ENCODE measurements at places on chromosomes 2 and 18.

DNA sequence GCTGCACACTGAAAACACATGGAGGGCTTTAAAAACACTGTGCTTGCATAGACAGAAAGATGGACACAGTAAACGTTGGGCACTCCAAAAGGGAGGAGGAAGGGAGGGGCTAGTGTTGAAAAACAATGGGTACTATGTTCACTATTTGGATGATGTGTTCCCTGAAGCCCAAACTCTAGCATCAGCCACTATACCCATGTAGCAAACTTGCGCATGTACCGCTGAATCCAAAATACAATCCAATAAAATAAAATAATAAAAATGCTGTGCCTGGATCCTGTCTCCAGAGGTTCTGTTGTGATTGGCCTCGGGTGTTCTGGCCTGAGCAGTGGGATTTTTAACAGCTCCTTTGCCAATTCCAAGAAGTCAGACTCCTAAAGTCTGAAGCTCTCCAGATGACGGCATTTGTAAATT lies 166.0 kb downstream of the TMEM182 start:
- DNase-seq = no peak

DNA sequence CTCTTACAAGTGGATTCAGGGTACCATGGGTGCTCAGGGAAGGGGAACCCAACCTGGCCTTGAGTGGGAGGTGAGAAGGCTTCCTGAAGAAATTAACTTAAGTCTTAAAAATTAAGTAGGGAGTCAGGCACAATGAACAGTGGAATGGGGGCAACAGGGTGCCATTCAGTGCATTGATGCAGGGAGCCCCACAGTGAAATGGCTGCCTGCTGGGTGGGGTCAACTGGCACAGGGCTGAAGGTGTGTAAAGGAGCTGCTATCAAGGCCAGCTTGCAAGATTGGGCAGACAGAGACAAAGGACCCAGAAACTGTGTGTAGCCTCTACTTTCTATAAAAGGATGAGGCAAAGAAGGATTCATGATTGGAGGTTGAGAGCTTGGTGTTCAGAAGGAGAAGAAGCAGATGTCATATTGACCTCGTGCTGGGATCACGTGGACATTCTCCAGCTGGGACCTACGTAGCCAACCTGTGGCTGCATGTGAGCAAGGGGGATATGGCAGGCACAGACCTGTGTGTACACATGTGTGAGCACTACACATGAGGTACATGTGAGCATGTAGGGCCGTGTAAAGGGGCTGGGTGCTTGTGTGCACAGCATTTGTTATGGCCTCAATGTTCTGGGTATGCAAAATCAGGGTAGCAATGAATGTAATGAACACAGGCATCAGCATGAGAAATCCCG lies 209.5 kb upstream of the HAAO start:
- DNase-seq = no peak

- no peak for DNase-seq
Measured at GRCh38 chr2:73089270-73090030, 17.9 kb upstream of the SFXN5 start.

GRCh38 chr18:36179562-36180355 lies 7.5 kb upstream of the MOCOS start:
- no peak for DNase-seq

GRCh38 chr18:70132999-70133398 lies 72.5 kb downstream of the RTTN start:
- DNase-seq = no peak

- no peak for DNase-seq
Measured at GRCh38 chr2:20567159-20567925, 83.6 kb downstream of the HS1BP3 start.

GRCh38 chr2:187541086-187542085 lies 12.8 kb downstream of the TFPI start:
- no peak for DNase-seq

GRCh38 chr18:74373428-74373827 lies 57.8 kb downstream of the C18orf63 start:
- no peak for DNase-seq

- no peak for DNase-seq
Measured at GRCh38 chr18:58491113-58491696, 137.7 kb downstream of the ALPK2 start.

GRCh38 chr2:169363560-169364150 lies 1.3 kb upstream of the LRP2 start:
- DNase-seq = no peak

DNA sequence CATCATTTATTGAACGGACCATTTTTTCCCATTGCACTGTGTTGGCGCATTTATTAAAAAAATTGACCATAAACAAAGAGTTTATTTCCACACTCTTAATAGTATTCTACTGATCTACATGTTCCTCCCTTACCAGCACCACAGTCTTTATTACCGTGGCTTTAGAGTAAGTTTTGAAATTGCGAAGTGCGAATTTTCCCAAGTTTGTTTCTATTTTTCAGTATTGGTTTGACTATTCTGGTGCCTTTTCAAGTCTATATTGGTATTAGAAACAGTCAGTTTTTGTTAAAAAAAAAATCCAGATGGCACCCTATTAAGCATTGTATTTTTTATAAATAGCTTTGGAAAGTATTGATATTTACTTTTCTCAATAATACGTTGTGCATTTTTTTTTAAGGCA lies 795.1 kb upstream of the HS6ST1 start:
- DNase-seq = no peak

DNA sequence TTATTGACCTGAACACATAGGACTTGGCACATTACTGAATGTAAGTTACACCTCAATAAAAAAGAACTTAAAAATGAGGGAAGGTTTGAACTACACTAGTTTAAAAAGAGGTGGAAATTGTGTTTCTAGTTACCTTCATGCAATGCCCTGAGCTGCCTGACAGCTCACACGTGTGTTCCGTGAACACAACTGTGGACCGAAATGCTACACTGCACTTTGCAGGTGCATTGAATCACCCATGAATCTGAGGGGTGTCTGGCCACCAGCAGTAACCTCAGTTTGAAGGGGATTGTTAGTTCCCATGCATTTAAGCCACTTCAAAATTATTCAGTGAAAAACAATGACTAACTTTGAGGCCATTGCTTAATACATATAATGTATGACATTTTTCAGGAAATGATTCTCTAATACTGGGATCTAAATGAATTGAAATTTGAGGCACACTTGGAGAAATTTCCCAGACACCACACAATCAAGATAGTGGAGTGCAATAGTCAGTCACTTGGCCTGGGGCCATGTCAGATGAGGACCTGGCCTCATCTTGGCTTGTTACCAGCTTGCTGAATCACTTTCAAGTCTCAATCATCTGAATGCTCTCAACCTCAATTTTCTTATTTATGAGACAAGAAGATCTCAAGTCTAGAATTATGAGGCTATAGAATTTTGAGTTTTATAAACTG lies 59.3 kb downstream of the MYL12B start:
- no peak for DNase-seq

DNA sequence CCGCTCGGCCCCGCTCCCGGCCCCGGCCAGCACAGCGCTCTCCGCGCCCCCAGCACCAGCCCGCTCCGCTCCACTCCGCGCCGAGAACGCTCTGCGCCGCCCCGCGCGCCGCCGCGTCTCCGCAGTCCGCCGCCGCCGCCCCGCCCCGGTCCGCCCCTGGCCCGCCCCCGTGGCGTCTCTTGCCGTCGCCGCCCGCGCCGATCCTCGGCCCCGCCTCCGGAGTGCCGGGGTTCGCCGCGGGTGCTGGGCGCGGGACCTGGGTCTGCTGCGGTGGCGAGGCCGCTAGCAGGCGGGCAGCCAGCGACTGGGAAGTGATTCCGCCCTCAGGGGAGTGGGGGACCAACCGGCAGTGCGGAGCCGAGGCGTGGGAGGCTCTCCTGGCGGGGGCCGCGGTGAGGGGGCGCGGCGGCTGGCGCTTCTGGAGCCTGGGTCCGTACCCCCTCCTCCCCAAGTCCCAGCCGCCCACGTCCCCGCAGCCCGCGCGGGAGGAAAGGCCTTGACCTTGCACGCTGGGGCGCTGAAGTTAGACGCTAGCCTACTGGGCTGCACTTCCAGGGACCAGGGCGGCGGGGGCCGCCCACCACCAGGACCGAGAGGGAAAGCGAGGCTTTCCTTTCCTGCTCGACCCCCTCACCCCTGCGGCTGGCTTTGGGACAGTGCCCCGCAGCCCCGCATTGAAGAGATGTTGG lies at the start of gene HS6ST1:
HS6ST1 (minus strand) TSS at position 93 of the 689 bp plus-strand sequence. CDS start 305 bp downstream, outside the sequence.
- DNase-seq = peak; percentile 78

- no peak for DNase-seq
Measured at GRCh38 chr2:182049372-182050148, 63.9 kb downstream of the PPP1R1C start.

DNA sequence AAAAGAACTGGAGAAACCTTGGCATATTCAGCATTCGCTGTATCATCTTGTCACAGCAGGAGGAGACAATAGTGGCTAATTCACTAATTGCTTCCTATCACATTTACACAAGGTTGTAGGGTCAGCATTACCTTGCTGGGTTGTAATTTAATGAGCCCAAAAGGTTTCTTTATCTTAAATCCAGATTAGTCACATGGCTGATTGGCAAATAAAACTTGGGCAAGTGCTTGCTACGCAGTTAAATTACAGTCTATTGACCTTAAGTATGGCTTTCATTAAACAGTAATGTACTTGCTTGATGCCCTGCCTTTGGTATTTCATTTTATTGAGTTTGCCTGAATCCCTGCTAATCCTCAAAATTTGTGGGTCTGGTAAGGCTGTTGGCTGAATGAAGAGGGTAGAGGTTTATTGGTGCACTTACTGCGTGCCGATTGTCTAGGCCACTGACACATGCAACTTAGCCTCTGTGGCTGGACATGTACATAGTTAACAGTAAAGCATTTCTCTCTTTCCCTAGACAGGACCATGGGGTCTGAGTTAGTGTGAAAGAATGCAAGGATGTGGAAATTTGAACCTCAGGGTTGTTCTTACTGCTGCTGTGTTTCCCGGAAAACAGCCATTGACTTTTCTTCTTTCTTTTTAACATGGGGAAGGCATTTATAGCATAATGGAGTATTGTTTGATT lies 34.3 kb downstream of the FMNL2 start:
- DNase-seq = no peak

- no peak for DNase-seq
Measured at GRCh38 chr2:33197198-33197938, 250.6 kb downstream of the LTBP1 start.

DNA sequence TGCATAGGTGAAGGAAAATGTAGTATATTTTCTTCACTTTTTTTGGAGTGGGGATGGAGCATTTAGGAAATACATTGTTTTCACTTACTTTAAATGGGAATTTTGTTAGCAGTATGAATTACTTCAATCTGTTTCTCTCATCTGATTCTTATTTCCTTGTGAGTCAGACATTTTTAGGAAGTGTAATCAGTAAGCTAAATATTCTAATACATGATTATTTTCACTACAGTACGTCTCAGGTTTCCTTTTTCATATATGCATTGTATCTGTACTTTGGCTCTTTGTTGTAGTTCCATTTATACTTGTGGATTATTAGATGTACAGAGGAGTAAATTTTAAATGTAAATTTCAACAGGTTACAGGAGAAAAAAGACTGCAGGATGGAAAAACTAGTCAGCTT lies 27.9 kb downstream of the GPD2 start:
- DNase-seq = no peak

- no peak for DNase-seq
Measured at GRCh38 chr2:224954980-224955379, 87.3 kb downstream of the DOCK10 start.

DNA sequence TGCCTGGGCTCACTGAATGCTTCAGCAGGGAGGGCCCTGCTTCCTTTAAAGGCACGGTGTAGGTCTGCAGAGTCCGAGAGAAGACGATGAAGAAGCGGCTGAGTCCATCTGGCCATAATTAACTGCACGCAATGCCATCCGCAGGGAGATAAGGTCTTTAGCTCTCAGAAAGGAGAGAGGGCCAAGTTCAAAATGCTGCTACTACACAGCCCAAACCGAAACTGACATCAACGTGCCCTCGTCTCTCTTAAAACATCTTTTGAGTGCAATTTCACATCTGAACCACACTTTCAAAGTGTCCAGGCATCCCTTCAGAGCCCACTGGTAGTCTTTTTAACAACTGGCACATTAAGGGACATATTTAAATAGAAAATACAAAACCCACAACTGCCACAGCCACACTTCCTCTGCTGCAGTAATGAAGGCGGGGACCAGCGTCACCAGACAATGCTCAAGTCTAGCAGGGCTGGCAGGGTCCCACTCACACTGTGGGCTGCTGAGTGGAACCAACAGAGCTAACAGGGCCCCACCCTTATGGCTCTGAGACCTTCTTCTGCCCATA lies 35.8 kb downstream of the ST3GAL5 start:
- DNase-seq = no peak

DNA sequence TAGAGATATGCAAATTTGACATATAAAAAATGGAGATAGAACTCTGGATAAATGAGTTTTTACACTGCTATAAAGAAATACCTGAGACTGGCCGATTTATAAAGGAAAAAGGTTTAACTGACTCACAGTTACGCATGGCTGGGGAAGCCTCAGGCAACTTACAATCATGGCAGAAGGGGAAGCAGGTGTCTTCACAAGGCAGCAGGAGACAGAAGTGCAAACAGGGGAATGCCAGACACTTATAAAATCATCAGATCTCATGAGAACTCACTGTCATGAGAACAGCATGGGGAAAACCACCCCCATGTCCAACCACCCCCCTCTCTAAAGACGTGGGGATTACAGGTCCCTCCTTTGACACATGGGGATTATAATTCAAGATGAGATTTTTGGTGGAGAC lies 1540.2 kb upstream of the SLC39A10 start:
- no peak for DNase-seq

GRCh38 chr2:105486762-105487141 lies 87.9 kb upstream of the FHL2 start:
- no peak for DNase-seq

GRCh38 chr2:71897137-71897480 lies 250.6 kb downstream of the CYP26B1 start:
- DNase-seq = no peak

GRCh38 chr2:34408100-34408499 lies 809.0 kb upstream of the FAM98A start:
- no peak for DNase-seq

DNA sequence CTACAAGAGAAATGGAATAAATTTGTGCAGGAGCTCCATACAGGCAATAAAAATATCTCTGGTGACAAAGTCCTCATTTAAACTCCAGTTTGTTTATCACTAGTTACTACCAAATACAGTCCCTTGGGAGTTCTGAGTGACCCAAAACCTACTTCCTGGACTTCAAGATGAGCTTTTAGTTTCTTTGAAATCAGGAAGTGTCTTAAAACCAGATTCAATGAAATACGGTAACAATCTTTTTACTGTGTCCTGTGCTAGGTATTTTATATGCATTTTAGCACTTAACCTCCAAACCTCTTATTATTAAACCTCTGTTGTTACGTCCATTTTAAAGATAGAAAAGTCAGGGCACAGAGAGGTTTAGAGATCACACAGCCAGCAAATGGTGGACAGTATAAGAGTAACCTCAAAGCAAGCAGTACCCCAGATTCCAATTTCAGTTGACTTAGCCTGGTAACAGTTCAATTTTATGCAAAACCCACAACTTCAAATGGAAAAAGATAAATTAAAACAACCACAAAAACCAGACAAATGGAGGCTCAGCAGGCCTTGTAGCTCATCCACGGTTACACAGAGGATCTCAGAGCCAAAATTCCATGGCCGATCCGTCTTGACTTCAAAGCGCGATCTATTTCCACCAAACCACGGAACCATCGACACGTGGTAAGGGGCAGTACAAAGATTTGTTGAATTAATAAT lies 1.3 kb upstream of the KCMF1 start:
- DNase-seq = no peak
